Stimulated activated naive CD4-positive, alpha-beta T cell (primary cell): ENCODE measurements at places on chromosomes 12 and 14.

GRCh38 chr14:92965281-92965680, 42.3 kb downstream of the CHGA start:
- no peak for DNase-seq

- no peak for DNase-seq
These were observed 30.1 kb upstream of the FRMD6 start for GRCh38 chr14:51621654-51622053.

DNA sequence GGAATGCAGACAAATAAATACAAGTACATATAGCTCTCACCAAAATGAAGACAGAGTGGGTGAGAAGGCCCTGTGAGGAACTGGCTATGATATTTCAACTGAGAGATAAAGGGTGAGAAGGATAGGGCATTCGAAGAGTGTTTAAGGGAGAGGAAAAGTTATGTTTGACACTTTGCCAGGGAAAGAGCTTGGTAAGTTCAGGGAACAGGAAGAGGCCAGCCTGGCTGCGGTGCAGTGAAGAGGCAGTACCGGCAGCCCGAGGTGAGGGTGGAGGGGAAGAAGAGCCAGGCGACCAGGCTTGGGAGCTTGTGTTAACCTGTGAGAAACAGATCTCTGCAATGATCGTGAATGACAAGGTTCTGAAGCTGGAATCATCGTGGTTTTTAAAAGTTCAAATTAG, 84.7 kb upstream of the RFX4 start:
- no peak for DNase-seq

GRCh38 chr12:15599266-15600037, 189.7 kb downstream of the EPS8 start:
- DNase-seq, result no peak

GRCh38 chr12:45268672-45269411, 52.9 kb downstream of the ANO6 start:
- DNase-seq, result no peak

DNA sequence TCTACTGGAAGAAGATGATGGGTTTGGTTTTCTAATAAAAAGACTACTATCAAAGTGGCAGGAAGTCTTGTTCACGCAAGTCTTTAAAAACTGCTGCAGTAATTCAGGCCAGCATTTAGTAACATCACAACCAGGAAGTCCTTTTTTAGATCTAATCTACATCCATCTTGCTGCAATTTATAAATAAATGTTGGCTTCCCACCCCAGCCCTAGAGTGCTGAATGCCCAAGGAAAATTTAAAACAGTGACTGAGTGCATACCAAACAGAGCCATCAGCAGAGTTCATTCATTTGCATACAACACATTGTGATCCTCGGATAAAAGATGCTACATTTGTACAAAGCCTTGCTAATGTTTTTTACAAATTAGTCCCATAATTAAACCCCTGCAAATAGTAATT, 72.1 kb downstream of the PHLDA1 start:
- no peak for DNase-seq

- no peak for DNase-seq
These were observed at the start of gene SIX1 for GRCh38 chr14:60648934-60649874. Gene SIX1 (minus strand): TSS chr14:60649477. CDS start chr14:60649189, 288 bp downstream.

DNA sequence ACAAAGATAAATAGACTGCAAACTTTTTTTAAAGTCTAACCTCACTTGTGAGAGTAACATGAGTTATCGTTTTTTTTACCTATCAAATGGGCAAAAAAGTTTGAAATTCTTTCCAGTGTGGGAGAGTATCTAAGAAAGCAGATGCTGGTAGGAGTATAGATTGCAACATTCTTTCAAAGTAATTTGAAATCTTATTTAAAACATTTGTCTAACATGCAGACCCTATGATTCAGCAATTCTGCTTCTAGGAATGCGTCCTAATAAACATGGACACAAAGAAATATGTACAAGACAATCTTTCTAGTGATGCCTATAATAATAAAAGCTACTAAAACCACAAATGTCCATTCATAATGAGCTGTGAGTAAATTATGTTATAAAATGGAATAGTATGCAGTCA, 110.4 kb upstream of the TMCC3 start:
- DNase-seq, result no peak

DNA sequence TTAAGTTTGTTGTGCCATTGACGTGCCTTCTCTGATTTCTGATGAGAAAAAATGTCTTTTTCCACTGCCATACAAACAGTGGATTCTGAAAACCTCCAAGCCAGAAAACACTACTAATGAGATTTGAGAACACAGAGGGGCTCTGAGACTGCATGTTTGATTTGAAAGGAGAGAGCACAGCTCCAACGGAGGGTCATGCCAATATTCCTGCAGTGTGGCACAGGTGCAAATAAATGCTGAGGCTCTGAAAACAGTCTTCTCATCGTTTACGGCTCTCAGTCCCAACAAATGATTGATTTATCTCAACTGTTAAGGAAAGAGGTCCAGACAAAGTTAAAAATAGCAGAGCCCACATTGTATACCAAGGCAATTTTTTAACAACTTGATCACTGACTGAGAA, 128.7 kb downstream of the KCNH5 start:
- no peak for DNase-seq

DNA sequence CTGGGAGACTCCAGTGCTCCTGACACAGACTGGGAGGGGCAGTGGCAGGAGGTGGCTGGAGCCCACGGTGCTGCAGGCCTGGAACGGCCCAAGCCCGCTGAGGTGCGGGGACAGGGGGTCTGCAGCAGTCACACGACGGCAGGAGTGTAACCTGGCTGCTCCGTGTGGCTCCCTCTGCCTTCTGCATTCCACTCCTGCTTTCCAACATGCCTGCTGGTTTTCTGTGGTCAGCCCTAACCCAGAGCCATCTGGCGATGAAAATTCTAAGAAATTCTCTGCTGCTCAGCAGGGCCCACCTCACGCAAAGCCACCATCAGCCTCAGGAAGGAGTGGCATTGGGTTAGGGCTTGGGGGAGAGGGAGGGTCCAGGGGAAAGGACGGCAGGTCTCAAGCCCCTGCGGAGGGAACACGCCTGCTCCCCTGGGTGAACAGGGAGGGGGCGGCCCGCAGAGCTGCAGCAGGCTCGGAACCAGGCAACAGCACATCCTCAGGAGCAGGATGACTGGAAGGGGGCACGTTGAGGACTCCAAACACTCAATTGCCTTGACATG, 5.0 kb upstream of the FBRSL1 start:
- no peak for DNase-seq

GRCh38 chr12:121190523-121191031, 19.4 kb upstream of the P2RX4 start:
- no peak for DNase-seq

DNA sequence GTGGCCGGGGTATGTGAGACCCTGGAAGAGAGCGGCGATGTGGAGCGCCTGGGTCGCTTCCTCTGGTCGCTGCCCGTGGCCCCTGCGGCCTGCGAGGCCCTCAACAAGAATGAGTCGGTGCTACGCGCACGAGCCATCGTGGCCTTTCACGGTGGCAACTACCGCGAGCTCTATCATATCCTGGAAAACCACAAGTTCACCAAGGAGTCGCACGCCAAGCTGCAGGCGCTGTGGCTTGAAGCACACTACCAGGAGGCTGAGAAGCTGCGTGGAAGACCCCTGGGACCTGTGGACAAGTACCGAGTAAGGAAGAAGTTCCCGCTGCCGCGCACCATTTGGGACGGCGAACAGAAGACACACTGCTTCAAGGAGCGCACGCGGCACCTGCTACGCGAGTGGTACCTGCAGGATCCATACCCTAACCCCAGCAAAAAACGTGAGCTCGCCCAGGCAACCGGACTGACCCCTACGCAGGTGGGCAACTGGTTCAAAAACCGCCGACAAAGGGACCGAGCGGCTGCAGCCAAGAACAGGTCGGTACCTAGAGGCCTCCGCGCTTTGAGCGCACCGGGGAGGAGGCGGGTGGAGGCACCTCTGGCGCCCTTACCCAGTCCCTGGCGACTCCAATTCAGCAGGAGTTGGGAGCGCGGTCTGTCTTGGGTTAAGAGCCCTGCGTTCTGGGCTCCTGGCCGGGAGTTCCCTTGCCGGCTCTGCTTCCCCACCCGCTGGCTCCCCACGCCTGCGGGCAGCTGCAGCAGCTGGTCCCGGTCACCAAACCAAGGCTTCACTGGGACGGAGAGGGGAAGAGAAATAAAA, 700 bp downstream of the SIX6 start:
- DNase-seq, result no peak

GRCh38 chr14:69092840-69093422, 60.0 kb downstream of the DCAF5 start:
- no peak for DNase-seq

- no peak for DNase-seq
These were observed 62.2 kb downstream of the RFX4 start for GRCh38 chr12:106645074-106645421.

DNA sequence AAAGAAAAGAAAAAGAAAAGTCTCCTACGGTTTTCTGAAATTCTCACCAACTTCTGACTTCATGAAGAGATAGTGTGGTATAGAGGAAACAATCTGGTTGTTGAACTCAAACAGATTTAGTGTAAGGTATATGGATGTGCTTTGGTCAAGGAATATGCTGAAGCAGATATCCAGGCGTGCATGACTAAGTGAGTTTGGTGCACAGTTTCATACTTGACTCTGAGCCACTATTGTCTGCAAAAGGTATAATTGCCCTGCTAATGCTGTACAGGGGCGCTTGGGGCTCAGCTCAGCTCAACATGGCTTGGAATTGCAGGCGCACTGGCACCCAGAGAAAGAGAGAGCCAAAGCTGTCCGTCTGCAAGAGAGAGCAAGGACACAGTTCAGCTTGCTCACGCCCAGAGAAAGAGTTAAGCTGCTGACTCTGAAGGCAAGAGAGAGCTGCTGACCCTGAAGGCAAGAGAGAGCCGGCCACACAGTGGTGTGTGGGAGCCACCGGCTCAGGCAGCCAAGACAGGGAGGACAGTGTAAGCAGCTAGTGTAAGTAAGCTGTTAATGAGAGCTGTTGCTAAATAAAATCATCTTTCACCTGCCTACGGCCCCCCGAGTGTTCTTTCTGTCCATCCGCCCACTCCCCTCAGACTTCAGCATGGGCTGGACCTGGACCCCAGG, 66.4 kb upstream of the SLC38A4 start:
- DNase-seq, result no peak

DNA sequence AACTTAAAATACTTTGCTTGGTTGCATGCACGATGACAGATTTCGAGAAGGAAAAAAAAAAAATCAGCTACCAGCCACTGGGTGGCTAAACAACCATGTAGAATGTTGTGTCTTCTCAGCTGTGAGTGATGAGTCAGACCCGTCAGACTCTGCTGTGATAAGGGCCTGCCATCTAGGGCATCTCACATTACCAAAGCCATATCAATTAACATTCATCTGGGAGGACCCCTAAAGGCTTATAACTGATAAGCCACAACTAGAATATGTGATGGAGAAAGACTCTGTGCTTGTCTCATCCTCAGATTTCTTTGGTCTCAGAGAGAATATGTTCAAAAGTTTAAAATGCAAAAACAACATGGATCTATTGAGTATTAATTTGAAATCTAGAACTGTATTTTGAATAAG, 111.5 kb downstream of the PAX9 start:
- no peak for DNase-seq

DNA sequence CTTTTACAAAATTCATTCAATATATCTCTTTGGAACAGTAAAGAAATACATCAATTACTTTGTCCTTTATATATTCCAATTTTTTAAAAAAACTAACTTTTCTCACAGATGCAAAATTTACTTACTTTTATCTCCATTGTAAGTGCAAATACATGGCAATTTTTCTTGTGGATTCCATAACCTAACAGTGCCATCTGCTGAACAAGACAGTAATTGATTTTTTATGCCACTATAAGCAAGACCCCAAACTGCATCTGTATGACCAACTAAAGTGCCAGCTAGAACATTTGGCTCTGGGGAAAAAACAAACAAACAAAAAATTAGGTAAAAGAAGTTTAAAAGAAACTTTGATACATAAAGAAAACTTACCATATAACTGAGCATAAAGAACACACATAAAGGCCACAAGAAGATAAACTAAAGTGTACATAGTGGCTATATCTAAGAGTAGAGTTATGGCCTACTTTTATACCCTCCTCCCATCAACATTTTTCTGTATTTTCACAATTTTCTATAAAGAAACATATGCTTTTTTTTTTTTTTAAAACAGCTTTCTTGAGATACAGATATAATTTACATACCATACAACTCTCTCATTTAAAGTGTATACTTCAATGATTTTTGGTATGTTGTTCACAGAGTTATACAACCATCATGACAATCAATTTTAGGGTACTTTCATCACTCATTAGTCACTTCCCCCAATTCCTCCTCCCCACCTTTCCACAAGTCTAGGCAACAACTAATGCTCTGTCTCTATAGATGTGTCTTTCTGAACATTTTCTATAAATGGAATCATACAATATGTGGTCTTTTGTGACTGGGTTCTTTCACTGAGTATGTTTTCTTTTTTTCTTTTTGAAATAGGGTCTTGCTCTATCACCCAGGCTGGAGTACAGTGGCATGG, 32.6 kb downstream of the COCH start:
- DNase-seq, result no peak

GRCh38 chr14:79852950-79853744, 358.2 kb downstream of the DIO2 start:
- no peak for DNase-seq

DNA sequence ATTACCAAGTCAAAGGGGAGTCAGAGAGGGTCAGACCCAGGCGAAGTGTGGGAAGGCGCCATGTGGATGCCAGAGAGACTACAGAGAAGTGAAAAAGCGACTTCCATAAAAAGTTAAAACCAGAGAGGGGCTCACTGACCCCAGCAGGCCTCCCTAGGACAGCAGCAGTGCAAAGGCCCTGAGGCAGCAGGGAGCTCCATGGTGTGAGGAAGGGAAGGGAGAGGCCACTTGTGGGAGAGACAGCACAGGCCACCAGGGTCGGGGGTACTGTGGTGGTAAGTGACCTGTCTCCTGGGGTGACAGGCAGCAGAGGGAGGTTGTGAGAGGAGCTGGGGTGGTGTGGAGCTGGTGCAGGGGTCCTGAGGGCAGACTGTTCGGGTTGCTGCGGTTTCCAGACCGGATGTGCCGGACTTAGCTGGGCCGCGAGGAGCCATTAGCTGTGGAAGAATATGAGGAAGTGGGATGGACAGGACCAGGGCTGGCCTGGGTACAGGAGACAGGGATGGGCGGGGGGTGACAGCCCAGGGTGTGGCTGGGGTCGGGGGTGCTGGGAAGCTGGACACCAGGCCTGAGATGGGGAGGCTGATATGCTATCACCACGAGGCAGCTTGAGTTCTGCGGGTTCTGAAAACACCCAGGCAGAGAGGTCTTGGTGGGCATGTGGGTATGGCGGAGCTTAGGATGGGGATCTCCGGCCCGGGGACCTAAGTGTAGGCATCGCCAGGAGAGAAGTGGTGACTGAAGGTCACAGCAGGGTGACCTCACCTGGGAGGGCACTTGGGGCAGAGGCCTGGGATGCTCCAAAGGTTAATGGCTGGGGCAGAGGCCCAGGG, 22.7 kb downstream of the SETD1B start:
- DNase-seq, result no peak

GRCh38 chr14:83255727-83256090, 1722.1 kb upstream of the SEL1L start:
- no peak for DNase-seq
